ENCODE measurements at places on chromosomes 5 and 9.

DNA sequence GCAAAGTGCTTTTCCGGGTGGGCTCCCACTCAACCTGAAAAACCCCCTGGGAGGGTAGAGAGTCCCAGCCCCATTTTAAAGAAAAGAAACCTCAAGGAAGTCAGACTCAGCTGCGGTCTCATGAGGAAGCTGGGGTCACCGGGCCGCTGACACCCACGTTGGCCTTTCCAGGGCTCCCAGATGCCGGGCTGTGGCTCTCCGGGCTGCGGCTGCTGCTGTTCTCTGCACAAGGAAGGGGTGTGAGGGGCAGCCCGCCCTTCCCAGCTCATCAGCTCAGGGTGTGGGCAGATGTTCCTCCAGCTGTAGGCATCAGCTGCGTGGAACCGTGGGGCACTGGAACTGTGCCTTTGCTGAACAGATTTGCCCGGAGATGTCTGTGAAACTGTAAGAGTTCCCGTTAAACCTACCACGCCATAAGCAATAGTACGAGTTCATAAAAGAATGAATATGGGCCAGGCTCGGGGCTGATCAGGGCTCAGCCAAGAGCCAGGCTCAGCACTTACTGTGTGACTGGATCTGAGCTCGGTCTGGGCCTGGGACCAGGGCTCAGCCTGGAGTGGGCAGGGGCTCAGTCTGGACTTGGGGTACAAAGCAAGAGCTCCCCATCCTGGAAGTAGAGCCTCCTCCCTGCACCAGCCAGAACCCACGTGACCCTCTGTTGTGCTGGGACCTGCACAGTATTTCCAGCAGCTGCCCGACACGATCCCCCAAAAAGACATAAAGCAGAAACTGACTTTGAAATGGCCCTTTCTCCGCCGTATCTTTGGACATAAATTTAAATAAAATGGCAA lies 130.2 kb upstream of the PPP1R26 start:
- DNase-seq = no peak

DNA sequence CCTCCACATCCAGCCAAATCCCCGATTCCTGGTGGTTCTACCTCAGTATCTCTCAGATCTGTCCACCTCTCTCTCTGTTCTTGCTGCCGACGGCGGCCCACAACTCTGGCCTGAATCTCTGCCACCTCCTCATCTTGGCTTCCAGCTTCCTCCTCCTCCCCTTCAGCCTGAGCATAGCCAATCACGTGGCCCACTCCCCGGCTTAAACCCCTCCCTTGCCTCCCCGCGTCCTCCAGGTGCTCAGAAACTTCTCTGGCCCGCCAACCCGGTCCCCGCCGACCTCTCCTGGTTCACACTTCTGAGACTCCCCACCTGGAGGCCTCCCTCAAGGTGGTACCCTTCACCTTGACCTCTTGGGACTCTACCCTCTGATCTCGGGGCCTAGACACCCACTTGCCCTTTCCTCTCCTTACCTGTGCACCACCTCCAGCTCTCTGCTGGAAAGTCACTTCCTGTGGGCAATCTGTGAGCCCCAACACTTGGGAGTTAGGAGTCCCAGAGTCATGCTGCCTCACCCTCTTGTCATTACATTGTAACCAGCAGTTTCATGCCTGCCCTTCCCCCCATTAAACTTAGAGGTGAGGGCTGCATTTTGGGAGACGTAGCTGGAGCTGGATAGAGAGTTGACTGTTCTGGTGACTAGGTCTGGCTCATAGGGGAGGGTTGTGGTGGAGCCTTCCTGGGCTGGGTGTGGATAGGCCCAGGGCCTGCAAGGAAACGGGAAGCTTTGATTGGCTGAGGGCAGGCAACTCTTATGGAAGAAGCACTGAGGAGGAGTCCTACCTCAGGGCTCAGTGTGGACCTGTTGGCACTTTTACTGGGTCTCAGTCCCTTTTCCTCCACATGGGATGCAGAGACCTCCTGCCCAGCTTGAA lies 4.5 kb upstream of the SET start:
- DNase-seq = peak; percentile 69

DNA sequence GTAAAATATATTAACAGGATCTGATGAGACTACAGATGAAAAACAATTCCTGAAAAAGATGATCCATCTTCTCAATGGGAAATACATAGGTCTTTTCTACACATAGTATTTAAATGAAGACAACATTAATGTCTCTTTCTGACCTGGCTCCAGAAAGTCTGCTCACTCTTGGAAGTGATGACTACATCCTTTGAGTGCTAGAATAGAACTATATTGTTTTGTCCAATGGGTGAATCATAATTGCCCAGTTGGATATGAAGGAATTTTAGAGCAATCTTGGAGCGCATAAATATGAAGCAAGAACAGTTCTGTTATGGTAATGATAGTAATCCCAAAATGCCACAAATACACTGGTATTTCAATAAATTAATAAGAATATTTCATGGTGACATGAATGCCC lies 322.1 kb downstream of the DEPDC1B start:
- DNase-seq = no peak

GRCh38 chr5:36683821-36684434 lies 77.5 kb downstream of the SLC1A3 start:
- DNase-seq = peak; percentile 57

GRCh38 chr5:129431406-129431805 lies 28.7 kb upstream of the ADAMTS19 start:
- DNase-seq = no peak

DNA sequence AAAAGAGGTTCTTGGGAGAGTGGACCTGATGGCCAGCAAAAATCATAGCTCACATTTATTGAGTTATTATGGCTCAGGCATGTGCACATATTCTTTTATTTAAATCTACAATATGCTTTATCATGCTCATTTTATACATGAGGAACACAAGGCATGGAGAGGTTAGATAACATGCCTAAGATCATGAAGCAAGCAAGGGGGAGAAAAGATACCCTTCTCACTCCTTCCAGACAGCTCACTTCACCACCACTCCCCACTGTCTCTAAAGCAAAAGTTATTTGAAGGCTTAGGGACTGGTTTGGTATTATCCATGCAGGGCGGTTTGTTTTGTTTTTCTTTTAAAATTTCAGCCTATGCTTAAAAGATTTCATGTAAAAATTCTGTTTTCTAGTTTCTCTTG lies 59.0 kb upstream of the PDE8B start:
- no peak for DNase-seq

DNA sequence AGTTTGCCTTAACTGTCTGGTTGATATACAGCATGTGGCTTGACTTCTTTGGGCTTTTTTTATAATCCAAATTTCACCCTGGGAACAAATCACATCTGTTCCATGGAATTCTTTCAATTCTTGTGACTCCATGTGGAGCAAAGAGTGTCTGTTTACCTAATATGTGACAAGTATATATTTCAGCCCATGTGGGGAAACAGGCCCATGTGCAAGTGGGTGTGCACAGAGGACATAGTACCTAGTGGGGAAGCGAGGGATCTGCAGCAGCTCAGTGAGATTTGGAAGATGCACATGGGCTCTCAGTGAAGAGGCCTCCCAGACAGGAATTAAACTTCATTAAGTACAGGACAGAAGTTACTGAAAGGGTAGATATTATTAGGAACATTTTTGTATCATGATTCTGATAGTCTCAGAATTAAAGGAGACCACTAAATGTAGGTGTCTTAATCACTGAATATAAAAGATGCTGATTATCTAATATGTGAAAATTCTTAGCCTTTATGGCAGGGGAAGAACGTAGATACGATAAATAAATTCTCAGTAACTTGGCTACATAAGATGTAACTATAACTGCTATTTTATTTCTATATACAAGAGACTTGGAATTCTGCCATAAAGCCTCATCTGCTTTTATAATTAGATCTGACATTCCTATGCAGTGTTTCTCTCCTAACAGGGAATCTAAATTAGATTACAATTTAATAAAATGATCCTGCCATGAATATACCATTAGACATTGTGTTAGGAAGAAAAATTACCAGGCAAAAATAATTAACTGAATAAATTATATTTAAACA lies 181.2 kb downstream of the SLC12A2 start:
- DNase-seq = no peak

DNA sequence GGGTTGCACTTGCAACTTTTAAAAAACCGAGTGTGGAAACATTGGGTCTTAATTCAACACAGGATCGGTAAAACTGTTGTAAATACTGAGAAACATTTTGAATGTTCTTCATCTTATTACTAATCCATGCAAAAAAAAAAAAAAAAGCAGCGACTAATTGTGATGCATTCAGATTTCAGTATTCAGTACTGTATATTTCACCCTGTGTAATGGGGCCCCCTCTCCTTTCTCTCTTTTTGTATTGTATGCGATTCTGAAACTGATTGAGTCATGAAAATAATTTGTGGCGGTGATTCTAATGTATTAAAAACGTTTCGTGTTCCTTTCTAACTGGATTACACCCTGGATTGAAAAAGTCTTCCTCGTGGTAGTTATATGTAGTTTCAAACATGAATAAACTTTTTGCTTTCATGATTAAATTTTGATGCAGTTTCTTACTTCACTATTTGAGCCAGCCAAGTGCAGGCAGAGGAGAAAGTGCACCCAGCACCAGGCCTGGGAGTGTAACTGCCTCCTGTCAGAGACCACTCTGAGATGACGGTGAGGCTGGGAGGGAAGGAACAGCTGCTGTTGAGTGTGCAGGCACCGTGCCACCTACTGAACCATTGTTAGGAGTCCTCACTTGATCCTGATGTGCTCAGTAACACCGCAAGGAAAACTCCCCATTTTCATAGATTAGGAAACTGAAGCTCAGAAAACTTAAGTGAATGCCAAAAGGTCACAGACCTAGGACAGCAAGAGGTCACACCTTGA lies 220.0 kb downstream of the PBX3 start:
- DNase-seq = no peak

- DNase-seq = no peak
Observed at GRCh38 chr5:122150215-122150614, 20.9 kb downstream of the ZNF474 start.

- no peak for DNase-seq
Observed at GRCh38 chr5:167916261-167916691, 375.2 kb upstream of the WWC1 start.

DNA sequence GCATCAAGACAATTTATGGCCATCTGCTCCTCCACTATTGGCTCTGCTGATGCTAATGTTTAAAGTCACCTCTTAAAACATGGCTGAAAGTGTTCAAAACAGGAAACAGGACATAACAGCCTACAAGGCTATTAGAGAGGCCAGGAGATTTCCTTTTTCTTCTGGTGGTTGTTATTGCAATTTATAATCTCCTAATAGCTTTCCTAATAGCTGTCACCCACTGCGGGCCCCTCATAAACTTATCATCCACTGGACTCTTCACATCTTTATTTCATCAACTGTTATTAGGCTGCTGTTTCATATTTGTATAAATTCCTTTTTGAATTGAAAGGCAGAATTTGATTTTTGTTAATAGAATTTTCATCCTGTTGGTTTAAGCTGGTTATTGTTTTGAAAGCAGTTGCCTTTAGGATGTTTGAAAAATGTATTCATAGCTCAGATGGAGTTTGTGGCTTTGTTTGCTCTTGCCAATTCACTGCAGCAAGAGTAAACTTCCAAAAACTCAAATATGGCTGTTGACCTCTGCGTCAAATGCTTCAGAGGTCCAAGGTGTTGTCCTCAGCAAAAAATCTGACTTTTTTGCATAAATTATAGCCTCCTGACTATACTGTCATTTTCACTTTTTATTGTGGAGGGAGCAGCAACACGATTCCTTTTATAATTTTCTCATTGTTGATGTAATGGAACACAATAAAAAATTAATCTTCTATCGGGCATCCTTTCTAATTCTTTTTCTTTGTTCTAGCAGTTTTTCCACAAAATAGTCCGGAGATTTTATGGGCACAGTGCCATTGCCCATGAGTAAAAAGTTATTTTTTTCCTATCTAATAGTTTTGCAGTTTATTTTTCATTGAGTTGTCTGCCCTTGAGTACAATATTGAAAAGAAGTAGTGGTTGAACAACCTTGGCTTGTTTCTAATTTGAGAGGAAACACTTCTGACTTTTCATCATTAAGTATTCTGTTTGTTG lies 69.3 kb downstream of the MAT2B start:
- DNase-seq = no peak

GRCh38 chr9:88583901-88584596 lies 49.1 kb downstream of the NXNL2 start:
- DNase-seq = no peak

DNA sequence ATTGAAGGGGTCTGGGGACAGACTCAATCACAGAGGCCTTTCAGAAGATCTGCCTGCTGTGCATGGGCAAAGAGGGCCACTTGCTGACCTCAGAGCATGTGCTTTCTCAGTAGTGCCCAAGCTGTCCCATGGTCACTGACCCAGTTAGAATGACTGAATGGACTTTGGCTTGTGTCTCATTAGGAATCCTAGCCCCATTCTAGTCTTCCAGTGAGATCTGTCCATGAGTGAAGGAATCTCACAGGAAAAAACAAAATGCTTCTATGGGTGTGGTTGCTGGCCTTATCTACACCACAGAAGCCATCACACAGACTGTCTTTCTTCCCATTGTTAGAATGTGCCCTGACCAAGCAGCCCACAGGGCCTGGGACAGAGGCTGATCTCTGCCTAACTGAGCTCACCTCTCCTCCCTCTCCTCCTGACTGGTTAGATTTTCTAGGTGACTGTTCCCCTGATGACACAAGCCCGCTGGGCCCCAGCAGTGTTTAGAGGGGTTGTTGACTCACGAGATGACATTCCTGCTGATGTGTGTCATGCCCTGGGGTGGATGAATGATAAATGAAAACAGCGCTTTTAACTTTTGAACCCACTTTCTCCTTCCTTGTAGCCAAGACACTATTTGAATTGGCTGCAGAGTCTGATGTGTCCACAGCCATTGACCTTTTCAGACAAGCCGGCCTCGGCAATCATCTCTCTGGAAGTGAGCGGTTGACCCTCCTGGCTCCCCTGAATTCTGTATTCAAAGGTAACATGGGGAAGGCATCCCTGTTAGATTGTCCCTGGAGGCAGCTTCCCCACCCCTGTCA lies 24.8 kb downstream of the TGFBI start:
- DNase-seq = no peak

- DNase-seq = no peak
Observed at GRCh38 chr5:169511708-169512107, 71.9 kb upstream of the SPDL1 start.

GRCh38 chr9:133133681-133134387 lies 12.8 kb upstream of the RALGDS start:
- DNase-seq = peak; percentile 90

GRCh38 chr9:35771075-35771433 lies 17.0 kb upstream of the MSMP start:
- no peak for DNase-seq

DNA sequence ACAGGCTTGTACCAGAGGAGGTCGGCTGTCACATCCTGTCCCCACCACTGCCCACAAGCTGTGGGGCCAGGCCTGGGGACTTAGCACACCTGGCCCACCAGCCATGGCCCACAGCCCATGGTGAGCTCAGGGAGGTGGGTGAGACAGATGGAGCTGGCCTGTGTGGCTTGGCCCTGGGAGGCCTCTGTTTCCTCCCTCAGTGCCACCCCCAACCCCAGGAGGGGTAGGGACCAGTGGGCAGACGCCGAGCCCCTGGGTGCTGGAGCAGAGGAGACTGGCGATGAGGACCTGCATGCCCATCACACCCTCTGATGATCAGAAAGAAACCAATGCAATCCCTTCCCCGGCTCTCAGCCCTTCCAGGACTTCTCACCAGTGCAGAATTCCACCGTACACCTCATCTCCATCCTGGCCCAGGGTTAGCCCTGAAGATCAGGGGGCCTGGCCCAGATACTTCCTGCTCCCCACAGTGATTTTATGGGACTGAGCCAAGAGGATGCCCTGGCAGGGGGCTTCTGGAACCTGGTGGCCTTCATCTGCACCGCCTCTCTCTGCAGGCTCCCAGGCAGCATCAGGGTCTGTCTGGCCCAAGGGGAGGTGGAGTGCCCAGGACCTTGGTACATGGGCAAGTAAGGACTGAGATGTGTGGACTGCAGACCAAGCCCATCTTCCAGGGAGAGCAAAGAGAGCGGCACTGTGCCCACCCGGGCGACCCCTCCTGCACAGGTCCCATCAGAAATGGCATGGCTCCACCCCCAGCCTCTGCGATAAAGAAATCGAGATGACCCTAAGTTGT lies 16.9 kb upstream of the NKD2 start:
- no peak for DNase-seq
